Smooth muscle cell of trachea (primary cell): ENCODE measurements at places on chromosomes 13 and 19. TPM values are rescaled to one million over a fixed set of nuclear protein-coding genes. Genes with fewer than 3 reads are reported as not detected.

Gene PCDH8
- total RNA-seq = not detected in 2 replicates

Gene SCGB2B2
- 0.17 and 0.29 TPM in 2 replicates for total RNA-seq

Gene TUBA3C
- total RNA-seq = 0.15 TPM in 1 of 2 replicates, not detected in the other

Gene C2CD4C
- total RNA-seq = 0.29 and 0.33 TPM in 2 replicates

Gene SPRYD7
- 3.1 and 3.9 TPM in 2 replicates for total RNA-seq

Gene C13orf46
- 0.50 and 0.58 TPM in 2 replicates for total RNA-seq

Gene SLC7A10
- total RNA-seq = not detected in 2 replicates

Gene SPTBN4
- total RNA-seq = 12.9 and 18.4 TPM in 2 replicates

Gene IGFL2
- not detected in 2 replicates for total RNA-seq
